ENCODE measurements at places on chromosomes 11 and 22. TPM values are rescaled to one million over a fixed set of nuclear protein-coding genes. Genes with fewer than 3 reads are reported as not detected.
A peak's percentile ranks its signal among the peaks of the same experiment; 100 is the strongest.

- no peak for DNase-seq
These were observed 34.0 kb downstream of the IFT27 start for GRCh38 chr22:36741968-36742367.

GRCh38 chr11:74860743-74861142, 88.1 kb downstream of the XRRA1 start:
- DNase-seq: no peak

- DNase-seq: no peak
These were observed 46.1 kb downstream of the MICAL2 start for GRCh38 chr11:12156301-12157140.

- no peak for DNase-seq
These were observed 781.0 kb downstream of the TBC1D22A start for GRCh38 chr22:47543447-47543846.

- no peak for DNase-seq
These were observed 587 bp downstream of the DENND5A start for GRCh38 chr11:9264316-9265210.

DNA sequence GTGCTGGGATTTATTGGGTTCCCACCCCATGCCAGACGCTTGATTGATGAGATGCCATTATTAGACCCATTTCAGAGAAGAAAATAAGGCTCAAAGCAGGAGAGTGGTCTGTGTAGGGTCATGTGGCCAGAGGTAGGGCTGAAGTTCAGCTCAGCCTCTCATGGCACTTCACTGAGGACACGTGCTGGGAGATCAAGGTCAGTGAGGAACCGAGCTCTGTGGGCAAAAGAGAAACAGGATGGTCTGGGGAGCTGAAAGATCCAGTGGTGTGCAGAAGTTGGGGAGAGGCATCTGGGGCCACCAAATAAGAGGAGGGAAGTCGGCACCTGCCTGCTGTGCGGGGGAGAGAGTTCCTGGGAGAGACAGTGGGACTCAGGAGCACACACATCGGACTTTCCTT, 19.6 kb downstream of the RHOD start:
- no peak for DNase-seq

SORL1 gene
- total RNA-seq: 43.6 TPM

- no peak for DNase-seq
These were observed 53.8 kb downstream of the PAX6 start for GRCh38 chr11:31757260-31757835.

- no peak for DNase-seq
These were observed 1.3 kb upstream of the SLC25A45 start for GRCh38 chr11:65383778-65384177.

SNRPD3 gene
- 170 TPM for total RNA-seq

- no peak for DNase-seq
These were observed at the start of gene SLC1A2 for GRCh38 chr11:35419184-35419829. Gene SLC1A2, minus strand, starts transcription at chr11:35419558. Its CDS starts 592 bp downstream, at chr11:35418966.

TCF20 gene
- 48.3 TPM for total RNA-seq

- no peak for DNase-seq
These were observed 46.4 kb upstream of the SC5D start for GRCh38 chr11:121246021-121246768.

- DNase-seq: no peak
These were observed 17.2 kb downstream of the AP2A2 start for GRCh38 chr11:942823-943222.

DNA sequence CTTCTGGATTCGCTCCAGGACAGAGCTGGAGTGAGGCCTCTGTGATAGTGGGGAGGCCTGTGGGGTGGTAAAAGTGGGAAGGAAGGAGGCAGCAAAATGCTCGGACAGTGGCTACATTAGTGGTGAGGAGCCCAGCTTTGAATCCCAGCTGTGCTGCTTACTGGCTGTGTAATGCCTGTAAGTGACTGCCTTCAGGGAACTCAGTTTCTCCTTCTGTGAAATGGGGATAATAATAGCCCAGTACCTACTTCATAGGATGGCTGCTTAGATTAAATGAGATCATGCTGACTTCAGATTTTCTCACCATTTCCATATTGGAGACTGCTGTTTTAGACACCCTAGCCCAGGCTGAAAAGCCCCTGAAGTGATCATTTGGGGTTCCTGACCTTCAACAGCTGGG, 8.4 kb upstream of the ALX4 start:
- no peak for DNase-seq

DAGLA gene
- 9.2 TPM for total RNA-seq

TMEM218 gene
- total RNA-seq: 20.9 TPM

DNA sequence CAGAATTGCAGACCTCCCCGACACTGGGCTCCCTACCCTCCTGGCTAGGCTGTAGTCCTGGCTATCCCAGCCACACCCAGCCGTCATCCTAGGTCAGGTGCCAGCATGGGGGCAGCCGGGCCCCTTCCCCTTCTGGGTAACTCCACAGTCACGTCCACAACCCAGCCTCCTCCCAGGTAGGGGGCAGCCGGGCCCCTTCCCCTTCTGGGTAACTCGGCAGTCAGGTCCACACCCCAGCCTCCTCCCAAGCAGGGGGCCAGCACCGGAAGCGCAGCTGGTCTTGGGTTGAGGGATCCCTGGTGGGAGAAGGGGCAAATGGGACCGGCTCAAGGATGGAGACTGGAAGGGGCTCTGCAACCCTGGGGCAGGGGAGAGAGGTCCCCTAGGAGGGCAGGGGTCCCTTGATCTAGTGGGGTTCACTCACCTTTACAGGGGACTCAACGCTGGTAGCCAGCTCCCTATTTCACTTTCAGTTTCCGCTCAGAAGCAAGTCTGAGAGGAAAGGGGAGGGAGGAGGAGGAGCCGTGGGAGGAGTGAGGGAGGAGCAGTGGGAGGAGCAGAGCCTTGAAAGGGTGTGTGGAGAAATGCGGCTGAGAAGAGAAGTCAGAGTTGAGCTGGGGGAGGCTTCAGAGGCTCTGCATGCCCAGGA, at the start of gene TRIM21:
Gene TRIM21 (minus strand): TSS at position 494 of the 649 bp plus-strand sequence. CDS start 3,293 bp downstream, outside the sequence.
- peak; percentile 89 for DNase-seq

DNA sequence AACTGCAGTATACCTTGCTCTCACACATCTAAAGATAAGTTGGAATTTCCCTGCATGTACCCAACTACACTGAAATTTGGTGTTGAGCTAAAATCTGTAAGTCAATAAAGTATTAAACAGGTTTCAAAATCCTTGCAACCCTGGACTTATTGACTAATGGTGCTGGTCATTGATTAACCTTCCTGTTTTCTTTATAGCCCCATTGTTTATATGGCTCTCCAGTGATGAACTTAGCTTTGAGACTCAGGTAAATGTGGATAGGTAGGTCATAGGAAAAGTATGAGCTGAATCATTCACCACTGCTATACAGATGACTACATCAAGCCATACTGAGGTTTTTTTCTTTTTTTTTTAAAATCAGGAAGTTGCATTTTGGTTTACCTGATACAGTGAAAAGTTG, 132.7 kb downstream of the FAT3 start:
- DNase-seq: no peak

DNA sequence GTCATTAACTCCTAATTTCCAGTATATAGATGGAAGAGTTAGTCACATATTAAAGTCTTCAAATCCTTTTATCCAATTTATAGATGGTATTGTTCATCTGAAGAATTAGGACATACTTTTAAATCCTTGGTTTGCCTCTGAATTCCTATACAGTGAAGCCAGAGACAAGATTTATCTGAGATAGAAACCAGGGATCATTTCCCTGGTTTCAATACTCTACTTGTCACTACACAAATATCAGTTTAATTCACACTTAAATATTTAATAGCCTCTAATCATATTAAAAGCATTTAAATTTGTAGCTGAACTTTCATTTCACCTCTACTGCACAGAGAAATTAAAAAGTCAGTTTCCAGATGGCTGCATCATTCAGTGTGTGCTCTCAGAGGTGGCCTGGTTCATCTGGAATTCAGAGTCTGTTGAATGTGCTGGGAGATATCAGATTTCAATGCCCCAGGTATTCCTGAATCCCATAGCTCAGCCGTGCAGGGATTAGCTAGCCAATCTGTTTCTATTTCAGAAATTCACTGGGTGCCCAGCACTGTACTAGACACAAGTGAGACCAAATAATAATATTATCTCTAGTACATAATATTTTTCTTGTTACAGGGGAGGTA, 344.3 kb downstream of the AASDHPPT start:
- no peak for DNase-seq

C11orf42 gene
- total RNA-seq: not detected

- no peak for DNase-seq
These were observed 273.4 kb downstream of the BRD1 start for GRCh38 chr22:49554296-49554625.

DNA sequence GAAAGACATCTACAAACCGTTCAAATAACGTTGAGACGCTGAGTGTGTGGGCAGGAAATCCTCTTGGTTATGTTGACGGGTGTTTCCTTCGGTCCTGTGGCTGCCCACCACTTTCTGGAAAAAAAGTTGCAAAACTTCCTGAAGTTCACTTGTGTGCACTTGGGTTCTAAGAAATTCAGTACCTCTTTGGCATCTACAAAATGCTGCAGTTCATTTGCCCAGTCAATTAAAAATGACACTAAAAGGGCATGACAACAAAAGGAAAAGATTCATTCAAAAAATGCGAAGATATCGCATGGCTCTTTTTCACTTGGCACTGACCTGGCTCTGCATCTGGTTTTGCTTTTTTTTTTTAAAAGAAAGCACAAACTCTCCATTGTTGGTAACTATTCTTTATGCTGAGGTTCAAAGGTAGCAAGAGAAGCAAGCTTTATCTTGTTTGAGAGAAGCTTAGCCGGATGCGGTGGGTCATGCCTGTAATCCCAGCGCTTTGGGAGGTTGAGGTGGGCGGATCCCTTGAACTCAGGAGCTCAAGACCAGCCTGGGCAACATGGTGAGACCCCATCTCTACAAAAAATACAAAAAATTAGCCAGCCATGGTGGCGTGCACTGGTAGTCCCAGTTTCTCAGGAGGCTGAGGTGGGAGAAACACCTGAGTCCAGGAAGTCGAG, 10.6 kb upstream of the XBP1 start:
- DNase-seq: no peak

DNA sequence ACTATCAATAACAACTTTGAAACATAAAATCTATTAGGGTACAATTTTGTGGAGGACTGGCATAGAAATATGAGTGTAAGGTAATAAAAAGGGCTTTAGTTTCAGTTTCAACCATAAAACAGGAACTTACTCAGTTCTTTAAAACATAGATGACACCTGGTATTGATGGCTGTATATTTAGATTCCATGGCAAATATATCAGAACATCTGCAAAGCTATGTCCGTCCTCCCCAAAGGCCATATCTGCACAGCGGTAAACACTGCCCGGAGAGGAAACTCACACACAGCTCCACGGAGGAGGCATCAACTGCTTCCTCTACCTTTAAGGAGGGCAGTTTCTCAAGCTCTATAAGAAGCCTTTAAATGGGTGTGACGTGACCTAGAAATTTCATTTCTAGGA, 993.3 kb downstream of the BRD1 start:
- DNase-seq: no peak

GRCh38 chr22:24803064-24803542, 2.9 kb upstream of the SGSM1 start:
- DNase-seq: peak; percentile 51

- no peak for DNase-seq
These were observed 141.4 kb upstream of the E2F8 start for GRCh38 chr11:19382131-19382611.

GRCh38 chr22:22906907-22907550, 19.4 kb downstream of the IGLL5 start:
- DNase-seq: no peak

DNA sequence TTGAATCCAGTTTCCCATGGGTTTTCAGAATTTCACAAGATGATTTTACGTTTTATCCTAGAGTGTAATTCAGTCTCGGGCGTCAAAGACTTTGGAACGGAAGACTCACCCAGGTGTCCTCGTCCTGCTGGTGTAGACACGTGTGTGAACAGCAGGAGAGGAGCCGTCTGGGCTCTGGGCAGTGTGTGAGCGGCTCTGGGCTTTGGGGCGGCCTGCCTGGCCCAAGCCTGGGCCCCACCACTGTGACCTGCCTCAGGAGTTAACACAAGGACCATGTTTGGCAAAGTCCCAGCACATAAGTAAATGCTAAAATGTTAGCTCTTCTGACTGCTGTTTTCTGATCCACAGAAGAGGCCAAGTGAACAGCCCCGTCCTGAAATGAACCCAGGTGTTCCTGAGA, 1093.3 kb downstream of the BRD1 start:
- no peak for DNase-seq

- no peak for DNase-seq
These were observed 12.7 kb downstream of the DCHS1 start for GRCh38 chr11:6642957-6643356.

GRCh38 chr11:67300756-67301312, 2.5 kb upstream of the SSH3 start:
- DNase-seq: no peak

PKNOX2 gene
- not detected for total RNA-seq

ATM gene
- 26.1 TPM for total RNA-seq

TIMM8B gene
- total RNA-seq: 216 TPM

DNA sequence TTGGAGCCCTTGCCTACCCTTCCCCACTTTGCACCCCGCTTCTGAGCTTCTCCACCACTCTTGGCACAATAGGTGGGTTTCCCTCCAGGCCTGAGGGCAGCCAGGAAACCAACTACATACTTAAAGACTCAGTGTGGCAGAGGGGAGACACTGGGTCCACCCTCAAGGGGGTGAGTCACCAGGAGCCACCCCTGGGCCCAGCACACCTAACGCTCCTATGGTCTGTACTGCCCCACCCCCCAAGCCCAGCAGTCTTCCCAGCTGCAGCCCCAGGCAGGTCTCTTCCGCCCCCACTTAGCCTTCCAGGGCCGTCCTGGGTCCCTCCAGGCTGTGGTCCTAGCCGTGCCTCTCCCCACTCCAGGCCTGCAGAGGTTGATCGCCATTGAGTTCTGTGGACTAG, 3.2 kb upstream of the TMPRSS13 start:
- DNase-seq: no peak
